Stimulated activated CD4-positive, alpha-beta T cell treated with anti-CD3 and anti-CD28 coated beads, Interleukin-1b, Interleukin-23, amount 100 ng/mL, for 4 hours (primary cell): ENCODE measurements at places on chromosomes 3 and 15.

DNA sequence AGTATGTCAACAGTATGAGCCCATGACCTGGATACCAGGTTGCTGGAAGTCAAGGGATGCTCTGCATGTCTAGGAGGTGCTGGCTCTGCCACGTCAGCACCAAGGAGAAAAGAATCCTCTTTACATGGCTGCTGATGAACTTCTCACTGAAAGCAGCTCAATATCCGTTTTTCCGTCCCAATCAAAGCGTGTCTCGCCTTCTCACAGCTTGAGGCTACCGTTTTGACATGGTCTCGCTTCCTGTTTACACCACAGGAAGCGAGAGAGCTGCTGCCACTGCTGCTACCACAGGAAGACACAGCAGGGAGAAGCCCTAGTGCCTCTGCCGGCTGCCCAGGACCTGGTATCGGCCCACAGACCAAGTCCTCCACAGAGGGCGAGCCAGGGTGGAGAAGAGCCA, 27.3 kb downstream of the STARD5 start:
- peak; percentile 37 for DNase-seq

- DNase-seq, result no peak
These were observed 9.3 kb downstream of the FAH start for GRCh38 chr15:80162059-80162554.

GRCh38 chr3:38003371-38003816, 12.8 kb downstream of the VILL start:
- DNase-seq, result peak; percentile 50

DNA sequence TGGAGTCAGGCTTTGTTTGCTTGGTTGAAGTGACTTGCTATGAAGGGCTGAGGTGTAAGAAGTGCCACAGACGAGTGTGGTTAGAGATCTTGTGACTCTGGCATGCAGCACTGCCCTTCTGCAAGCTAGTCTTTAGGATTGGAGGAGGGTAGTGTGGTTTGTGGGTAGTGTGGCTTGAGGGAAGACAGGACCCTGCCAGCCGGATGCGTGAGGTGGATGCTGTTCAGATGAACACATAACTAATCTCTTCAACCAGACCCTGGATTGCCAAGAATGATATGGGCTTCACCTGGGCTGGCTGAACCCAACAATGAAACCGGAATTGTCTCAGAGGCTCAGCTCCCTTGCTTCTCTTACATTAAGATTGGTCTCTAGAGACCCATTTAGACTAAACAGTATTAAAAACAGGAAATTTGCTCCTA, 32.7 kb downstream of the STARD9 start:
- DNase-seq, result no peak

DNA sequence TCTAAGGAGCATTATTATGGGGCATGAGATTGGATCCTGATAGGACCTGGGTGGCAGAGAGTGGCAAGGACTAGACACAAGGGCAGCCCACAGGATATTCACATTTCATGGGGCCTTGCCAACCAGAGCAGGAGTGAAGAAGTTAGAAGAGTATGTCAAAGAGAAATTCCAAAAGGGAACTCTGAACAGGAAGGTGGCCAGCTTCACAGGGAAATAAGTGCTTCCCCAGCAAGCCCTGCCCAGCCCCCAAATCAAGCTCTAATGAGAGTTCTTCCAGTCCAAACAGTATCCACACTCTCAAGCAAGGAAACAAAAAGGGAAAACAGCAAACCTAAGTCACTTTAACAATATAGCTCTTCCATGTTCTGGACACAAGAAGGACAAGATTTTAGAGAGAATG, 130.2 kb upstream of the COL8A1 start:
- DNase-seq, result no peak

GRCh38 chr3:14179114-14179465, 473 bp downstream of the LSM3 start:
- no peak for DNase-seq

DNA sequence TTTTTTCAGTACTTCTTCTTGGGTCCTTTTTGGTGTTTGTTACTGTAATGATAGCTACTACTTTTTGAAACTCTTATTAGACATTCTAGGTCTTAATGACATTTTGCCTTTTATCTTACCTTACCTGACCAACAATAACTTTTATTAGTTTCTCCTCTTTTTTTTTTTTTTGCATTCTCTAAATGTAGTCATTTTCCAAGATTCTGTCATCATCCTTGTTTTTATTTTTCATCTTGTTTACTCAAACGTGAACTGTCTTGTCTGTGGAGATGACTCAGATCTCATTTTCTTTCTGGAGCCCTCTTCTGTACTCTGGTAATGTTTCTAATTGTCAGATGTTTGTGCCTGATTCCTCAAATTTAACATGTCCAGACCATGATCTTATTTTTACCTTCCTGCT, 2.9 kb downstream of the ABHD5 start:
- no peak for DNase-seq

GRCh38 chr3:186869253-186870100, 27.0 kb downstream of the ADIPOQ start:
- DNase-seq, result no peak

- no peak for DNase-seq
These were observed 1.4 kb downstream of the AHSG start for GRCh38 chr3:186614266-186614596.

DNA sequence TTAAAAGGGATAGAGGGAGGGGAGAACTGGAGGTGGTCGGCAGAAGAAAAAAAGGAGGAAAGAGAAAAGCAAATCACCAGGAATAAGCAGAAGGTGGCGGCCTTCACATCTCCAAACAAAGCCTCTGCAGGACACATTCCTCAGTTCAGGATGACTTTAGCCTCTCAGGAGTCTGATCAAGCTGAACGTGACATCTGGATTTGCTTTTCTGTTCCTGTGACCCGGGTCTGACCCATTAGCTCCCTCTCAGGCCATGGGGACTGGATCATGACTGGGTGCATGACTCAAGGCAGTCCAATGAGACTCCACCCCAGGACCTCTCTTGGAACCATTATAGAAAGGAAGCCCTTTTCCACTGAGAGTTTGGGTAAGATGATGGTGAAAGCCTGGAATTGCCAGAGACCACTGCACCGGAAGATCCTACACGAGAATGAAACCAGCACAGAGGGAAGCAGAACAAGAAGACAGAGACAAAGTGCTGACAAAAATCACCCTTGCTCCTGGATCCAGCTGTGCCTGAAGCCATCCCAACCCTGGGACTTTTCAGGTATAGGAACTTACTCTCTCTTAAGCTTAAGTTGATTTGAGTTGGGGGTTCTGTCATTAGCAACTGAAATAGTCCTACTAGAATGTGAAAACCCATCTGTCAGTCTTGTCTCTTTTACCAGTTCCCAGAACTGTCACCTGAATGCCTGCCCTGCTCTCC, 45.4 kb upstream of the RAD18 start:
- no peak for DNase-seq

DNA sequence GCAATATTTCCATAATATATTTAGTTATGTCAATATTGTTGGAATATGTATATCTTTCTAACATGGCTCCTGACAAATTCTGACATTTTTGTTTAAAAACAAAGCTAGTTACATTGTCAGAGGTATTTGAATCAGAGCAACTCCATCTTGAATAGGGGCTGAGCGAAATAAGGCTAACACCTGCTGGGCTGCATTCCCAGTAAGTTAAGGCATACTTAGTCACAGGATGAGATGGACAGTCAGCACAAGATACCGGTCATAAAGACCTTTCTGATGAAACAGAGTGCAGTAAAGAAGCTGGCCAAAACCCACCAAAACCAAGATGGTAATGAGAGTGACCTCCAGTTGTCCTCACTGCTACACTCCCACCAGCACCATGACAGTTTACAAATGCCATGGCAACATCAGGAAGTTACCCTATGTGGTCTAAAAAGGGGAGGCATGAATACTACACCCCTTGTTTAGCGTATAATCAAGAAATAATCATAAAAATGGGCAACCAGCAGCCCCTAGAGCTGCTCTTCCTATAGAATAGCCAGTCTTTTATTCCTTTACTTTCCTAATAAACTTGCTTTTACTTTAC, 30.4 kb downstream of the RPL22L1 start:
- DNase-seq, result no peak

DNA sequence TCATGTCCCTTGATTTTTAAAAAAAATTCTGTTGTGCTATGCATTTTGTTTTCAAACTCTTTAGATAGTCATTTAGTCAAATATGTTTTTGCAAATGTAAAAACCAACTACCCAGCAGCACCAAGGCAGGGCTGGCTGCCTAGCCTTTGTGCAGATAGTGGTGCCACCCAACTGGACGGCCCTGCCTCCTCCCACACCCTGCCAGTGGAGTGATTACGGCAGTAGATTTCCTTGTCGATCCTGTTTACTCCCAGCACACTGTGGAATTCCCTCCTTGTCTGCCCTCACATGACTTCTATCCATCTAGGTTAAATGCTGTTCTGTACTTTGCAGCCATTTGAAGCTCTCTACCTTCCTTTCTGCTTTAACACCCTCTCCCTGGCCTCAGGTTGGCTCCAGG, 79.4 kb upstream of the PLXNA1 start:
- DNase-seq, result no peak

DNA sequence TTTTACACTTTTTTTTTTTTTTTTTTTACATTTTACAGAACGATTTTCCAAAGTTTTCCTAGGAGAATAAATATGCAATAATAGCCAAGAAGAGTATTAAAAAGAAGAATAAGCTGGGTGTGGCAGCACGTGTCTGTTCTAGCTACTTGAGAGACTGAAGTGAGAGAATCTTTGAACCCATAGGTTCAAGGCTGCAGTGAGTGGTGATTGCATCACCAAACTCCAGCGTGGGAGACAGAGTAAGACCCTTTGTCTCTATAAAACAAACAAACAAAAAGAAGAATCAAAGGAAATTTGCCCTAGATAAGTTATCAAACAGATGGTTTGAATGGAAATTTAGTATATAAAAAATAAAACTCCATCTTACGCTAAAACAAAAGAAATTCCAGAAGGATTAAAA, 13.3 kb downstream of the XRN1 start:
- no peak for DNase-seq

DNA sequence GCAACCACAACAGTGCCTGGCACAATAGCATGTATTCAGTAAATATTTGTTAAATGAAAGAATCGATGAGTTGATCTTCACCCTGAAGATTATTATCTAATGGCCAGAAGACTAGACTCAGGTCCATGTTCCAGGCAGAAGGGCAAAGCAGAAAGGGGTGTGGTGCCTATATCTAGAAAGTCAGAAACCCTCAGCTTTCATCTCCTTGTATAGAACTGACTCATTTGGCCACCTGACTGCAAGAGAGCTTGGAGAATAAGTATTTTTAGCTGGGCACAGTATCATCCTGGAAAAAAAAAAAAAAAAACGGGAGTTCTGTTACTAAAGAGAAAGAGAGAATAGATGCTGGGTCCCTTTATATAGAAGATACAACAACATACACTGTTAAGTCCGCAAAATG, 69.7 kb upstream of the SPRED1 start:
- no peak for DNase-seq

- no peak for DNase-seq
These were observed 10.0 kb downstream of the TMEM62 start for GRCh38 chr15:43143203-43143941.

DNA sequence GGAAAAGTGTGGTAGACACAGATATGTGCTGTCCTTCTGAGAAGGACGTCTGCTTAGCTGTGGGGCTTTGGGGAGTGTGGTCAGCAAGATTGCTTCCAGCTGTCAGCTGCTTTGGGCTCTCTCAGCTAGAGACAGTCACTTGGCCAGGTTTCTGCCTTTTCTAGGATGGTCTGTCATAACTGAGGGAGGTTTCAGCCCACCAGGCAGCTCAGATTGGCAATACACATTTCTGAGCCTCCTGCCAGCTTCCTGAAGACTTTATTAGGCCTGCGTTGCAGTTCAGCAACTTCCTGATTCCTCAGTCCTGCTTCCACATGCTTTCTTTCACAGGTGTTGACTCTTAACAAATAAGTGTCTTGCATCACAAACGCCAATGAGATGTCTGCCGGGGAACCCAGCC, 286.5 kb downstream of the SQOR start:
- DNase-seq, result no peak

DNA sequence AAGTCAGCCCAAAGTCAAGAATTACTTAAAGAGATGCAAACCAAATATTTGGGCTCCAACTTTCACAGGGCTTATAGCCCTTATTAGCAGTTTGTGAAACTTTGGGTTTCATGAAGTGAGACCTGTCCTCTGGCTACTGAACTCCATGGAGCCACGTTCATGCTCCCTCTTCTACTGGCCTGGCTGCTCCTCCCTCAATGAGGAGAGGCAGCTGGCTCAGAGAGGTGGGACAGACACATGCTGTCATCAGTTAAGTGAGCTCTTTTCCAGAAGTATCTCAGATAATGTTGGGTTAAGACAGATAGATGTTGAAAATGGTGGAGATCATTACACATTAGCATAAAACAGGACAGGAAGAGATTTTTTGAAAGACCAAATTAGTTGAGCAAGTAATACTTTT, 19.4 kb downstream of the MRPS25 start:
- DNase-seq, result no peak

- no peak for DNase-seq
These were observed 293.2 kb downstream of the FOXP1 start for GRCh38 chr3:71290301-71290700.

- peak; percentile 35 for DNase-seq
These were observed 88.6 kb upstream of the ZNF280D start for GRCh38 chr15:56821721-56822425.
